ENCODE measurements at places on chromosomes 1 and 21. TPM values are rescaled to one million over a fixed set of nuclear protein-coding genes. Genes with fewer than 3 reads are reported as not detected.

The LRRN2 gene
- 2.7 TPM for total RNA-seq

The CELA3A gene
- not detected for total RNA-seq

The CSF3R gene
- total RNA-seq = 1.3 TPM

The TP73 gene
- total RNA-seq = 0.71 TPM

The TMEM125 gene
- total RNA-seq = not detected

The HCRTR1 gene
- total RNA-seq = 0.04 TPM

The RNASEL gene
- total RNA-seq = 6.7 TPM

The NBPF10 gene
- total RNA-seq = 1.8 TPM

The RRP15 gene
- 19.0 TPM for total RNA-seq

The EPHA2 gene
- 3.3 TPM for total RNA-seq

GRCh38 chr1:169202791-169203665 is 96.5 kb downstream of the ATP1B1 start:
- DNase-seq = no peak

DNA sequence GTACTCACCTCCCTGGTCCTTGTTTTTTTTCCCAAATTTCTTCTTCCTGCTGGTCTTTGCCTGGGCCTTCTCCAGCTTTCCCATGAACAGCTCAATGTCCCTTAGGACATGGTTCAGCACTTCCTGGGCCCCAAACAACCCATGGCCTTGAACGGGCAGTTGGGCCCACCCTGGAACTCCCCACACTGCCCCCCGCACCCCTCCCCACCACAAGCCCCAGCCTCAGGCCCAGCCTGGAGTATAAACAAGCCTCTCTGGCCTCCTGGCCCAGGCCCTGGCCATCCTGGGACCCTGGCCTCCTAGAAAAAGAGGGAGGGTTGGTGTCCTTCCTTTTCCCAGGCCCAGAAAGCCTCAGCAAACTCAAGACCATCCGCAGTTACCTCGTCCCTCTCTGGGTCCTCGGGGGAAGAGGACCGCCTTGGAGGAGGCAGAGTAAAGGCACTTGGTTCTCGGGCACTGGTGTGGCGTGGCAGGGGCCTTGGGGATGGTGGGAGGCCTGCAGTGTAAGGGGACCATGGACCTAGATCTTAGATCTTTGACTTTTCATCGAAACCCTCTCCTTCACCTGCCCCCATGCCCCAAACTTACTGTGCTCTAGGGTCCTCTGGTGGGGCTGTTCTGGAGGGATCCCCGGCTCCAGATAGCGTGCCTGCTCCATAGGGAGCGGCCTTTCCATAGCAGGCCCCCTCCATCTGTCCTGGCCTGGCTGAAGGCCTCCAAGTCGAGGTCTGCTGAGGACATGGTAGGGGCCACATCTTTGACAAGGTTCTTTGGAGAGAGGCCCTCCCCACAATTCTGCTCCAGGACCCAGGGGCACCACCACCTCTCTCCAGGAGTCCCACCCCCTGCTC is 5.6 kb downstream of the EPS8L3 start:
- no peak for DNase-seq

GRCh38 chr1:214259353-214259977 is 21.5 kb upstream of the SMYD2 start:
- DNase-seq = no peak

GRCh38 chr21:30146558-30147282 is 19.9 kb downstream of the CLDN17 start:
- DNase-seq = peak; percentile 36

GRCh38 chr1:17419626-17420328 is 19.7 kb downstream of the RCC2 start:
- peak; percentile 65 for DNase-seq

GRCh38 chr1:205128050-205128449 is 6.3 kb upstream of the RBBP5 start:
- DNase-seq = no peak

GRCh38 chr1:110630839-110631663 is 24.9 kb upstream of the KCNA2 start:
- DNase-seq = peak; percentile 51

GRCh38 chr1:165169028-165169427 is 187.5 kb downstream of the LMX1A start:
- no peak for DNase-seq

- DNase-seq = peak; percentile 86
Measured at GRCh38 chr1:17236779-17237560, 11.9 kb upstream of the PADI3 start.

DNA sequence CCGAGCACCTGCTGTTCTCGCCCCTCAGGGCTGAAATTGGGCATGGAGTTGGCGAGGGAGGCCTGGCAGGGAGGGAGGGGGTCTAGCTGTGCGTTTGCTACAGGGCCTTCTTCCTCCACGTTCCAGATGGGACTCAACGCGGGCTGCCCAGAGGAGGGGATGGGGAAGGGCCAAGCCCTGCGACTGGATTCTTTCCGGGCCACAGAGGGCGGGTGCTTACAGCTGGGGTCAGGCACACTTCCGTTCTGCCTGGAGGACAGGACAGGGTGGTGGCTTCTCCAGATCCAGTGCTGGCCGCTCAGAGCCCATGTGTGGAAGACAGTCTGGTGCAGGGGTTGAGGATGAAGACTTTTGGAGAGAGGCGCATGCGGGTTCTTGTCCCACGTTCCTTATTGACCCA is 90.0 kb downstream of the EDEM3 start:
- DNase-seq = no peak

- DNase-seq = peak; percentile 71
Measured at GRCh38 chr1:75615613-75616435, 4.9 kb upstream of the SLC44A5 start.

DNA sequence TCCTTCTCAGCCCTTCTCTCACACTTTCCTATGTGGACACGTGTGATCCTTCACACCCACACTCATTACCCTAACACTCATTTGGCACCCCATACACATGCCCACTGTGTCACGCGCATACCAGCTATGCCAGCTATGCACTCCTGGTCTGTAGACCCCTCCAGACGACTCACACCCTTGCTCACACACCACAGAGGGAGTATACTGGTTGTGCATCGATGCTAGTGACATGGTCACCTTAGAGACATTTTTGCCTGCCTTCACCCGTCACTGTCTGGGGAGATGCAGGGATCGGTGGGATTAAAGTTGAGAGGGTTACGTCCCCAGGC is 8.3 kb upstream of the PPM1J start:
- no peak for DNase-seq

DNA sequence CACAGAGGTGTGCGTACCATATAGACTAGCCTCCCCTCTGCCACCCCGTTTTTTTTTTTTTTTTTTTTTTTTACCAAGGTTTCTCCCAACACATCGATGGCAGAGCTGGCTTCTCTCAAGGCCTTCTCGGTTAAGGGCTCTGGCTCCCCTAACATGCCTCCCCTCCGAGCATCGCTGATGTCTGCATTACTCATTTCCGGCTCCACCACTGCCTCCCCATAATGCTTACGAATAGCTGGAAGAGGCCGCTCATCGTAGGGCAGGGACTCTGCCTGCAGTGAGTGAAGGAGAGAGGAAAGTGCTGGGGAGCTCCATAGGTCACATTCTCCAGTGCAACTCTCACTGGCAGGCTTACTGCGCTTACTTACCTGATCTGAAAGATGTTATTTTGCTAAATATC is 20.6 kb downstream of the CEP104 start:
- DNase-seq = no peak

- no peak for DNase-seq
Measured at GRCh38 chr1:177629526-177629925, 340.3 kb downstream of the SEC16B start.

DNA sequence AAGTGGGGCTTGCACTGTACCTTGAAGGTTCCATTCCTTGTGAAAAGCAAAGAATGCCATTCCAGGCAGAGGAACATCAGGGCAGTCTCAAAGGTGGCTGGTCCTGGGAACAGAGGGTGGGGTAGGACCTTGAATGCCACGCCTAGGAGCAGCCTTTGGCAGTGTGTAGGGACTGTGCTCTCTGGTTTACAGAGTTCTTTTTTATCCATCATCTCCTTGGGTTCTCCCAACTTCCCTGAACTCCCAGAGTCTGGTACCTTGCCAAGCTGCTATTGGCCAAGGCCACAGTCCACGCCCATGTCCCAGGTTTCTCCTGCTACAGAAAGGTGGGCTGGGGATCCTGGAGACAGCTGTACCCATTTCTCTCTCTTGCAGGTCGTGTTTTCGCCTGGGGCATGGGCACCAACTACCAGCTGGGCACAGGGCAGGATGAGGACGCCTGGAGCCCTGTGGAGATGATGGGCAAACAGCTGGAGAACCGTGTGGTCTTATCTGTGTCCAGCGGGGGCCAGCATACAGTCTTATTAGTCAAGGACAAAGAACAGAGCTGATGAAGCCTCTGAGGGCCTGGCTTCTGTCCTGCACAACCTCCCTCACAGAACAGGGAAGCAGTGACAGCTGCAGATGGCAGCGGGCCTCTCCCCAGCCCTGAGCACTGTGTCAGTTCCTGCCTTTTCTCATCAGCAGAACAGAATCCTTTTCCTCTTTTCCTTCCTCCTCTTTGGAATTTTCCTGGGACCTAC is 15.3 kb upstream of the TRNAU1AP start:
- DNase-seq = peak; percentile 41

DNA sequence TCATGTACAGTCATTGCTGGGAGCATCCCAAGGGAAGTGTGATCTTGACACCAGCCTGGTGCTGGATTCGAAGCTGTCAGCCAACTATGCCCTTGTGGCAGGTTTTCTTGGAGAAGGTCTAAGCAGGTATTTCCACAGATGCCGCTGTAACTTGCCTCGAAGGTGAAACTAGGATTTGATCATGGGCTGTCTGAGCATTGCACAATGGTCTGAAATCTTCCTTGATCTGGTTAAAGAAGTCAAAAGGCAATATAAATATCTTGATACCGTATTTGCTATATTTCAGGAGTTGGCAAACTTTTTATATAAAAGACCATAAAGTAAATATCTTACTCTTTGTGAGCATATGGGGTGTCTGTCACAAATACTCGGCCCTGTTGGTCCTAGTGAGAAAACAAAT is 206.8 kb downstream of the LYPLAL1 start:
- no peak for DNase-seq

DNA sequence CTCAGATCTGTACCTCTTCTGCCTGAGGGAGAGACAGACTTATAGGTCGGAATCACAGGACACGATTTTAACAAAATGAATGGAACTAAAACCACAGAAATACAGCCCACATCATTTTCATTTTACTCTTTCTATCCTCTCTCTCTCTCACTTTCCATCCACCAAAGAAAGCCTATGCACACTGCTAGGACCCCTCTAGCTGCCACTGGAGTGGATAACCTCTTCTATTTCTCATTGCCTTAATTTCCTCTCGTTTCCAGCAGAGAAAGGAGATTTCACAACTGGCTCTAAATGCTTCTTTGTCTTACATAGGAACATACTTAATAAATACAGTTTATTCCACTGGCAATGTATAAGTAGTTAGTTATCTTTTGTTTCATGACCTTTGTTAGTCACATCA is 867.8 kb upstream of the ADGRL4 start:
- no peak for DNase-seq

DNA sequence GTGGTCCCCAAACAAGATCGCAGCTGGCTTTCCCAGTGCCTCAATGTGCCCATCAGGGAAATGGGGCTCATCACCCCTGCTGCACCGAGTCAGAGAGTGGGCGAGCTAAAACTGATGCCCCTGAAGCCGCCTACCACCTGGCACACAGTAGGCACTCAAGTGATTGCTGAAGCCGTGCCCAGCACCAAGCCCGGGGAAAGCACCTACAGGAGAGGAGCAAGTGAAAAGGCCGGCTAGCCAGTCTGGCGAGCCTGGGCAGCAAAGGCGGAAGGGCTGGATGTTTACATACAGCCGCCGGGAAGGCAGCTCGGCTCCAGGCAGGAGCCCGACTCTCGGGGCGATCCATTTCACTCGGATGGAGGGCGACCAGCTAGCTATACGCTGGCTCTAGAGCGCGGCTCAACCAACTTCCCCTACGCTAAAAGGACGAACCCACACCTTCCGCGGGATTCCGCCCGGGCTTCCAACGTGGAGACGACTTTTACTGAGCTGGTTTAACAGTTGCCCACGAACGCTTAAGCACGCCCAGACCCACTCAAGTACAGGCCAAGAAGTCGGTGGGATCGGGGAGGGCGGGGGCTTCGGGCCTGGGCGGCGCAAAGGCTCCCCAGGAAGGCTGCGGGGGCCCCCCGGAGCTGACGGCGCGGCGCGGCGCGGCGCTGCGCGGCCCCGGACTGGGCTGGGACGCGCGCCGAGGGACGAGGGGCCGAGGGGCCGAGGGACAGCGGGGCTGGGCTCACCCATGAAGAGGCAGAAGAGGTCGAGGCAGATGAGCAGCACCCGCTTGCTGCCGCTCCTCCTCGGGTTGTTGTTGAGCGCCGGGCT is 1.0 kb downstream of the PLPP3 start:
- peak; percentile 63 for DNase-seq

DNA sequence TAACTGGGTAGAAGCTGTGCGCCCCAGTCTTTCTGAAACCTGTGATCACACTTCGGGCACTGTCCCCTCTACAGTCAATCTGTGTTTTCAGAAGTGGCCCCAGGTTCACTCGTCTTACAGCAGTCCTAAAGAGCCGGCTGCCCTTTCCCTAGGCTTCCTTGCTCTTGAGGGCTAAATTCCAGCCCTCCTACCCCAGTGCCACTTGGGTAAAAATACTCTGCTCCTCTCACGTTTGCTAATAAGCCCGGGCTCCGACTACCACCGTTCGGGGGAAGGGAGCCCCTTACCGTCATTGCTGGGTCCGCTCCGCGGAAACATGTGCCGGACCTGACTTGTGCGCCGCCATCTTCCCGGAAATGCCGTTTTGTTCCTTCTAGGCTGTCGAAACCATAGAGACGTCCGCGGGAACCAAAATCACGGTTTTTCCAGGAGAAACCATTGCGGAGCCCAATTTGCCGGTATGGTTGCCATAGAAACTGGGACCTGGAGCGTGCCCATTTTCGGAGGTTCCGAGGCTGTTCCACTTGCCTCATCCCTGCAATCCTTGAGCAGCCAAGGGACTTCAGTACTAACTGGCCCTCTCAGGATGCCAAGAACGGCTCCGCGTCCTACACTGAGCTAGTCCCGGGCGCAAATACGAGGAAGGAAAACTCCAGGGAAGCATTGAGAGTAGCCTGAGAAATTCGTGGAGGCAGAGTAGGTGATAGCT is at the start of gene GPATCH4:
GPATCH4 (minus strand) TSS at position 358 of the 709 bp plus-strand sequence.
- peak; percentile 94 for DNase-seq

- no peak for DNase-seq
Measured at GRCh38 chr1:18320051-18320450, 160.7 kb upstream of the KLHDC7A start.

DNA sequence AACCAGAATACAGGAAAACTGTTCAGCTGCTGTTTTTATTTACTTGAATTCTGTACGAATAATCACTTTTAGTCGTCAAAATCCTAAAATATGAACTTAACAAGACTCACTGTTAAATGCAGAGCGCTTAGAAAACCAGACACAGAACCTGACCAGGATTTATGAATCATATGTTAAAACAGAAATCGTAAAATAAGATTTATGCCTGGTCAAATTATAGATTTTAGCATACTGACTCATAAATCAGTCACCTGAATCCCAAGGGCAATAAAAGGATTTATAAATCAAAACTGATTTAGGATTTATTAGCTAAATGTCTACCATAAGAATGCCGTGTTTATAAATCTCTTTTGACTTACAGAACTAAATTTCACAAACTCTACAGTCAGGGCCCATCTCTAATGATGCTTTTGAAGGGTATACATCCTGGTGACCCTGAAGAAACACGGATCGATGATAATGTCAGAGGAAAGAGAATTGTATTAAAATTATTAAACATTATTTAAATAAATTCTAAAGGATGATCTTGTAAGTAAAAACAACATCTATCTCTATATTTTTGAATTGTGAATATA is 28.8 kb downstream of the CYYR1 start:
- DNase-seq = no peak

- peak; percentile 76 for DNase-seq
Measured at GRCh38 chr1:233045588-233045987, 95.2 kb downstream of the NTPCR start.

- no peak for DNase-seq
Measured at GRCh38 chr21:36542312-36543101, 62.6 kb upstream of the CLDN14 start.

- no peak for DNase-seq
Measured at GRCh38 chr1:33721301-33721815, 142.5 kb upstream of the HMGB4 start.

Data from muscle of leg (tissue), 16 donors.